ENCODE measurements at places on chromosomes 5 and 9. TPM values are rescaled to one million over a fixed set of nuclear protein-coding genes. Genes with fewer than 3 reads are reported as not detected.

GRCh38 chr9:122186301-122186700 is 26.6 kb downstream of the MORN5 start:
- no peak for DNase-seq

- no peak for DNase-seq
Measured at GRCh38 chr9:130927338-130927737, 11.7 kb downstream of the FIBCD1 start.

- no peak for DNase-seq
Measured at GRCh38 chr9:88399966-88400365, 11.7 kb downstream of the SPIN1 start.

Gene FAM219A
- polyA plus RNA-seq = 15.4 TPM

GRCh38 chr9:13952906-13953305 is 361.0 kb downstream of the NFIB start:
- no peak for DNase-seq

DNA sequence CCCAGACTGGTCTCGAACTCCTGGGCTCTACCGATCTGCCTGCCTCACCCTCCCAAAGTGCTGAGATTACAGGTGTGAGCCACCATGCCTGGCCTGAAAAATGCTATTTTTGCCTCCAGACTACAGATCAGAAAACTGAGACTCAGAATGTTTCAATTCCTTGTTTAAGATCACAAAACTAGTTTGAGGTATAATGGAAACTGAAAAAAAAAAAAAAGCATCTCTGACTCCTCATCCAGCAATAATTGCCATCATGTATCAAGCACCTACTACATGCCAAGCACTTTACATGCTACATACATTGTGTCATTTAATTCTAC is 35.6 kb downstream of the PLAC8L1 start:
- no peak for DNase-seq

DNA sequence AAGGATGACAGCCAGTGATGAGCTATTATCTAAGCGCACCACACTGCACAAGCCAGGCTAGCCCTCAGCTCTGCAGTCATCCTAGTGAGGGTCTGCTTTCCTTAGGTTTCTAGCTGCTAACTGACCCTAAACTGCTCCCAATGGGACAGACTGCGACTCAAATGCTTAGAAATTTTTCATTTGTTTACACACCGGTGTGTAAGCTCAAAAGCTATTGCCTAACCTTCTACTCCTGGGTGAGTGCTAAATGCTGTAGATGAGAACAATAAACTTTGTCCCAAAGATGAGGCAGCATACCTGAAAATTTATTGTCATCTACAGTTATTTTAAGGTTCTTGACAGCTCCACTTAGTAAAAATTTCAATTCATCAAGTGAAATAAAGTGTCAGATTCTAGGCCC is 311.4 kb downstream of the TMEM167A start:
- no peak for DNase-seq

Gene MIER3
- 39.9 TPM for polyA plus RNA-seq

DNA sequence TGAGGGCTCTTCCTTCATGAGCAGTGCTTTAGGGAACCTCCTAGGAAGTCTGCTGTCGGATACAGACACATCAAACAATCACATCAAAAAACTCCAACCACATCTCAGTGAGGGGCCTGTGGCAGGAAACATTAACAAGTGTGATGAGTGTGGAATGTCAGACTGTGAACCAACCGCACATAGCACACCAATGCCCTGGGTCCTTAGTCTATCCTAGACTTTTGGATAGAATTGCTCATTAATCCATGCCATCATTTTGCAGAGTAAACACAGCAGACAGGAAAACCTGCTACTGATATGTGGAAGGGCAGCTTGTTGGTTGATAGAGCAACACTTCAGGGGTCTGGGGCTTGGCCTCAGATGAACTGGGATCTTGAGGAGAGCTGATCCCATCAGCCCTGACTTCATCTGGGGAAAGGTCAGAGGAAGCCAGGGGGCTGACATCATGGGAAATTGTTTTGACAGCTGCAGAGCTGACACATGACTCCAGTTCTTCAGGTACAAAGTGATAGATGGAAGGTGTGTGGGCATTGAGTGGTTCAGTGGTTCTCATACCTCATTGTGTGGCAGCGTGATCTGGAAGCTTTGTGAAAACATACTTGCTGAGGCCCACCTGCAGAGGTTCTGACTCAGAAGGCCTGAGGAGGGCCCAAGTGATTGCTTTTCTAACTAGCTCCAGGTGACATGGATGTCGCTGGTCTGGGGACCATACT is 193.3 kb downstream of the DIRAS2 start:
- DNase-seq = no peak

DNA sequence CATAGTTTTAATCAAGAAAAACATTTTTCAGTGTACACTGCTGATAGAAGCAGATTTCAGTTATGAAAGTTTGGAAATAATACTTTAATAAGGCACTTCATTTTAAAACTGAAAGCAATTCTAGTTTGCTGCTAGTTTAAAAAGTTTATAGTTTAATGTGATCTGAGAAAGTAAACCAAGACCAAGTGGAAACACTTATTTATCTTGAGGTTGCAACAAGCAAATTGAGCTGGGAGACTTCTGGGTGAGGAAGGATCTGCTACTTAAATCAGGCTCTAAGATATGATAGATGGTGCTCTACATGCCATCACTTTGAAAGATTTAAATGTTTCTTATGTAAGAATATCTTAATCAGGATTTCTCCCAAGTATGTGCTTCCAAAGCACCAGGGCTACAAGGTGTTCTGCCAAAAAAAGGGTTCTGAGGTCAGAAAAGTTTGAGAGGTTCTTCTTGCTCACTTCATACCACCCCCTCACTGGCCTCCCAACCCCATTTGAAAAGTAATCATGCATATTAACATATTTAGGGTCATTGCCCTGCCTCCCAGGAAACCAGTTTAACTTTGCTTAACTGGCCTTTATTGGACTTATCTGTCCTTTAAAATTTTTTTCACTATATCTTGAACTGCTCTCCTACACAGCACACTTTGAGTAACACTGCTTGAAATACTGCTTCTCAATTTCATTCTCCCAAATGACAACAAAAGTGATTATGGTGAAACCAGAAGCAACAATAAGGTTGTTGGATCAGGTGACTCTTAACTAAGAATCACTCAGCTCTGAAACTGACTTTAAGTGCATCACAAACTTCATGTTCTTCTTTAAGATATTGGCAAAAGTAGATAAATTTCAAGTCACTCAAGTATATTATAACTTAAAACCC is 15.5 kb downstream of the SLC44A1 start:
- DNase-seq = no peak

Gene ZNF608
- polyA plus RNA-seq = 74.8 TPM

DNA sequence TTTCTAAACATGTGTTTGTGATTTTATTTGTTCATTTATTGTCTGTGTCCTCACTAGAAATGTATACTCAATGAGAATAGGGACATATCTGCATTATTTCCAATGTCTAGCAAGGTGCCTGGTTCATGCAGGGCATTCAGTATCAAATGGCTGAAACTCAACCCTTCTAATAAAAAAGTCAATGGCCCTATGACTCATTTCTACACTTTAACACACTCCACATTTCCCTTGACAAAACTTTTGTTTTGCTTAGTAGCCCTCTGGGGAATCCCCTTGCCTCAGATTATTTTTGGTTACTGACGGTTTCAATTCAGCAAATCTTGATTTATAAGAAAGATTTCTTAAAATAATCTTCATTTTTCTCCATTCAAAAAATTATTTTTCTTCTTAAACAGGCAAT is 206.0 kb upstream of the DMRTA1 start:
- DNase-seq = no peak

DNA sequence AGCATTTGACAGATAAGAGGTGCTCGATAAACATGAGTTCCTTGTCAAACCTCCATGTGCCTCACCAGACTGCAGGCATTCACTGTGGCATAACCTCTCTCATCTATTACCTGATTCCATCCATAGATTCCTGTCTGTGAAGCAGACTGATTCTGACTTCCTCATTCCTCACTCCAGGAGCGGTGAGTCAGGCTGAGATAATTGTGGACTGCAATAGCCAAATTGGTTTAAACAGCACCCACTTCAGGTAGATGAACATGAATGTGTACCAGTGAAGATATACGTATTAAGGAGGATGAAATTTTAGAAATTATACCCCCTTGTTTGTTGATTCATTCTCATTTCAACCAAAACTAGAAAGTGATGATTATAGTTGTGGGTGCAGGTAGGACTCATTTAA is 391.2 kb downstream of the HINT1 start:
- no peak for DNase-seq

Gene FBXO38
- polyA plus RNA-seq = 41.3 TPM

GRCh38 chr9:38240051-38240450 is 152.5 kb upstream of the ALDH1B1 start:
- no peak for DNase-seq

GRCh38 chr5:17365811-17366138 is 132.3 kb upstream of the TAF11L2 start:
- no peak for DNase-seq

DNA sequence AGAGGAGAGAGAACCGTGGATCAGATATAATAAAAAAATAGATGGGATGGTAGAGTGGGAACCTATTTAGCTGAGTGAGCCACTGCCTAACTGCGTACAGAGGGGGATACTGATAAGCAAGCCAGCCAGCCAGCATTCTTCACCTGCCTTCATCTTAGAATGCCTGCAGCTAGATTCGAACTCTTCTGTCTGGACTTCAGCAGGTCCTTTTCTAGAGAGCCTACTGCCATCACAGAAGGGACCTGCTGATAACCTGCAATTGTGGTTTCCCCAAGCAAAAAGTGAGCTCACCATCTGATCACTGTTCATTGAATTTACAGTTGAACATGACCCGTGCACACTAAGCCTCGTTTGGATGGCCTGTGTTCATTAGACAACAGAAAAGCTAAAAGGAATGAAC is 109.4 kb downstream of the CDC42SE2 start:
- DNase-seq = no peak

Gene MZB1
- polyA plus RNA-seq = 0.69 TPM

- DNase-seq = no peak
Measured at GRCh38 chr9:87894998-87895625, 12.4 kb downstream of the SPATA31E1 start.

DNA sequence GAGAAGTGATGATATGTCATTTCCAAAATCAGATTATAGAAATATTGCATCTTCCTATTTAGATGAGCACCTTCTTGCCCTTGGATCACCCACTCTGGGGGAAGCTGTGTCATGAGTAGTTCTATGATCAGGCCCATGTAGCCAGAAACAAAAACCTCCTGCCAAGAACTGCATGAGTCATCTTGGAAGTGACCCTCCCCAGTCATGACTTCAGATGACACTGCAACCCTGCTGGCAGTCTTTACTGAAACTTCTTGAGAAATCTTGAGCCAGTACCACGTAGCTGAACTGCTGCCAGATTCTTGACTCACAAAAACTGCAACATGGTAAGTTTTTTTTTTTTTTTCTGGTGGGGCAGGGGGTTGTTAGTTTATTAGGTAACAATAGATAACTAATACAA is 439.6 kb upstream of the PTGER4 start:
- no peak for DNase-seq

Gene SLC25A48
- 3.2 TPM for polyA plus RNA-seq

DNA sequence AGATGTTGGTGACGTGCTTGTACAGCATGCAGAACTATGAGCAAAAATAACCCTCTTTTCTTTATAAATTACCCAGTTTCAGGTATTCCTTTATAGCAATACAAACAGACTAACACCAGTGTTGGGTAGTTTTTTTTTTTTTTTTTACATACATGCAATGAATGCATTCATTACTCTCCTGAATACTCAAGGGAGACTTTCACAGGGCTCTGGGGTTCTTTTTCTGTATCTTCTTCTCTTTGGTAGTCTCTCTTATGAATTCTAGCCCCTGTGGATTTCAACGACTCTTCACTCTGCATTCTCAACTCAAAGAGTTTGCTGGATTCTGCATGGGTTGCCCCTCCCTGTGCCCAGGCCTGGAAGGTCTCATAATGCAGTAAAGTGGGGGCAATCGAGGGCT is 27.8 kb downstream of the PTTG1 start:
- DNase-seq = no peak

Gene NME5
- polyA plus RNA-seq = 23.6 TPM

- no peak for DNase-seq
Measured at GRCh38 chr9:134681061-134681661, 39.6 kb downstream of the COL5A1 start.

GRCh38 chr9:38046661-38047300 is 22.2 kb downstream of the SHB start:
- DNase-seq = no peak

DNA sequence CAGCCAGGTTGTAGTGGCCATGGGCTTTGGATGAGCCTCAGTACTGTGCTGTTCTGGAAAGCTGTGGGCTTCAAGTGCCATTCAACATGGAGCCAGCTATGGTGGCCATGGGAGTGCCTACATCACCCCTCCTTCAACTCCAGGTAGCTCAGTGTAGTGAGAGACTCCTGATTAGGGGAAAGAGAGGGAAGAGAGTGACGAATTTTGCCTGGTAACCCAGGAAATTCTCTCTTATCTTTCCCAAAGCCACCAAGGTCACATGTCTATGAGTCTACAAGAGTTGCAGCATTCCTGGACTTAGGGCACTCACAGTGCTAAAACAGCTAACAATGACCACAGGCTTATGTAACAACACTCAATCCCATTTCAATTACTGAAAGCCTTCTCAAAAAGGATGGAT is 81.7 kb upstream of the SPTLC1 start:
- no peak for DNase-seq

Gene TAF11L5
- polyA plus RNA-seq = not detected

DNA sequence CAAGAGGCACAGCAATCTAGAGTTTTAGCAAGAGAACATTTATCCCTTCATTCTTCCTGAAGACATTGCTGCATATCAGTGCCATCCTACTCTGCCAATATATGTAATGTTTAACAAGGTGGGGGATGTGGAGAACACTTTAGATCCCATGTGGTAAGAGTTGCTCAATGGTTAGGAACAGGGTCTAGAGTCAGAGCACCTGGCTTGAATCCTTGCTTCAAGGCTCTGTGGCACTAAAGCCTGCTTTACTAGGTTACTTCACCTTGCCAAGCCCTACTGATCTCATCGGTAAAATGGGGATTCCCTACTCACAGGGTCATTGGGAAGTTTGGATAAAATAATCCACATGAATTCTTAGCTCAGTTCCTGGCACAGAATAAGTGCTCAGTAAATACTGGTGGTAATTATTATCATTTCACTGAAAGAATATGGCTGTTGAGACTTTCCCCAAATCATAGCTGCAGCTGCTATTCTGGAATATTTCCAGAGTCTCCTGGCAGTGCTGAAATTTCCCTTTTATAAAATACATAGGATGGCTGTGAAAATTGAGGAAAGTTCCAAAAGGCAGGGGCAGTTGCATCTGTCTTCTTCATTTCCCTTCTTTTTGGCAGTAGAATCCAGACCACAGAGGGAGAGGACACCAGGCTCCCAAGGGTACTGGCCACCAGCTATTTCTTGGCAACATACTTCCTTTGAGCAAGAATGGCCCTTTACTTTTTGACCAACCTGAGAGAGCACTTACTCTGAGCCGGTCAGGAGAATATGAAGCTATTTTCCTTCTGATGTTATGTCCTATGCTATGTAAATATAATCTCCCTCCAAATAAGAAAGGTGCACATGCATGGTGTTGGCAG is 142.8 kb downstream of the PALM2AKAP2 start:
- no peak for DNase-seq

- no peak for DNase-seq
Measured at GRCh38 chr5:157630341-157630740, 21.9 kb downstream of the SOX30 start.

GRCh38 chr5:146337928-146338327 is 711 bp upstream of the POU4F3 start:
- DNase-seq = no peak
